CD14-positive monocyte (primary cell): ENCODE measurements at places on chromosomes 7 and 10.

DNA sequence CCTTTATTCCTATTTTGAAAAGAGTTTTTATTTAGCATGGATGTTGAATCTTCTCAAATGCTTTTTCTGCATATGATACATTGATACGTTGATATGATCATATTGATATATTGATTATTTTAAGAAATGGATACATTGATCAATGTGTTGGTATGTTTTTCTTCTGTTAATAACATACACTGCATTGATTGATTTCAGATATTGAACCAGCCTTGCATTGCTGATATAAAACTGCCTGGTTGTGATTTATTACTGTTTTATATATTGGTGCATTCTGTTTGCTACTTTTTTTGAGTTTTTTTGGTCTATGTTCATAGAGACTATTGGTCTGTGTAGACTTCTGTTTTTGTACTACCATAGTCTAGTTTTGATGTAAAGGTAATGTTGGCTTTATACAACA lies 26.8 kb upstream of the RABGEF1 start:
- DNase-seq = no peak

DNA sequence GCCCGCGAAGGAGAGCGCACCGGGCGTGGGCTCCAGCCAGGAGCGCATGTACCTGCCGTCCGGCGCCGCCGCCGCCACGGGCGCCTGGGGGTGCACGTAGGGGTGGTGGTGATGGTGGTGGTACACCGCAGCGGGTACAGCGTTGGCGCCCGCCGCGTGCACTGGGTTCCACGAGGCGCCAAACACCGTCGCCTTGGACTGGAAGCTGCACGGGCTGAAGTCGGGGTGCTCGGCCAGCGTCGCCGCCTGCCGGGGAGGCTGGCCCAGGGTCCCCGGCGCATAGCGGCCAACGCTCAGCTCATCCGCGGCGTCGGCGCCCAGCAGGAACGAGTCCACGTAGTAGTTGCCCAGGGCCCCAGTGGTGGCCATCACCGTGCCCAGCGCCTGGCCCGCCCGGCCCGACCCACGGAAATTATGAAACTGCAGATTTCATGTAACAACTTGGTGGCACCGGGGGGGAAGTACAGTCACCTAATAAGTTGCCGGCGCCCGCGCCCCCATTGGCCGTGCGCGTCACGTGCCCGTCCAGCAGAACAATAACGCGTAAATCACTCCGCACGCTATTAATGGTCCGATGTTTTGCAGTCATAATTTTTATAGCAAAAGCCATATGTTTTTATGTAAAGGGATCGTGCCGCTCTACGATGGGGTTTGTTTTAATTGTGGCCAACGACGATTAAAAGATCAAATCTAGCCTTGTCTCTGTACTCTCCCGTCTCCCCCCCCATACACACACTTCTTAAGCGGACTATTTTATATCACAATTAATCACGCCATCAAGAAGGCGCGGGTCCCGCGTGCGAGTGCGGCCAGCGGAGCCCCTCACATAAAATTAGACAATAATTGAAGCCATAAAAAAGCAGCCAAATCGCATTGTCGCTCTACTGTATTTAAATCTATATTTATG lies at the start of gene HOXA9:
Gene HOXA9 (minus strand): TSS at position 449 of the 907 bp plus-strand sequence. CDS start 80 bp downstream, at position 369.
- peak; percentile 94 for DNase-seq

GRCh38 chr10:95741807-95742467 lies 14.0 kb upstream of the ENTPD1 start:
- no peak for DNase-seq

GRCh38 chr10:35463878-35464277 lies 127.6 kb downstream of the CCNY start:
- DNase-seq = peak; percentile 13

DNA sequence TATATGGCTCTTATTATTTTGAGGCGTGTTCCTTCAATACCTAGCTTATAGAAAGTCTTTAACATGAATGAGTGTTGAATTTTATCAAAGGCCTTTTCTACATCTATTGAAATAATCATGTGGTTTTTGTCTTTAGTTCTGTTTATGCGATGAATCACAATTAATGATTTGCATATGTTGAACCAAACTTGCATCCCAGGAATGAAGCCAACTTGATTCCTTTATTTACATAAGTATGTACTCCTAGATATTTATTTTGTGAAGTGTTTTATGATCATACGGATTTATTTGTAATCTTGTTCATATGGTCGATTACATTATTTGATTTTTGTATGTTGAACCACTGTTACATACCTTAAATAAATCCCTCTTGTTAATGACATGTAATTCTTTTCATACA lies 244.3 kb upstream of the KCND2 start:
- no peak for DNase-seq

GRCh38 chr10:86965986-86966654 lies 2.2 kb upstream of the ADIRF start:
- no peak for DNase-seq

- no peak for DNase-seq
Observed at GRCh38 chr7:77727527-77727926, 31.3 kb downstream of the RSBN1L start.

- DNase-seq = no peak
Observed at GRCh38 chr10:133122171-133122935, 34.6 kb downstream of the ADGRA1 start.

- DNase-seq = peak; percentile 81
Observed at GRCh38 chr10:75375838-75376237, 25.7 kb downstream of the ZNF503 start.

GRCh38 chr7:28627263-28627653 lies 214.9 kb downstream of the CREB5 start:
- no peak for DNase-seq

DNA sequence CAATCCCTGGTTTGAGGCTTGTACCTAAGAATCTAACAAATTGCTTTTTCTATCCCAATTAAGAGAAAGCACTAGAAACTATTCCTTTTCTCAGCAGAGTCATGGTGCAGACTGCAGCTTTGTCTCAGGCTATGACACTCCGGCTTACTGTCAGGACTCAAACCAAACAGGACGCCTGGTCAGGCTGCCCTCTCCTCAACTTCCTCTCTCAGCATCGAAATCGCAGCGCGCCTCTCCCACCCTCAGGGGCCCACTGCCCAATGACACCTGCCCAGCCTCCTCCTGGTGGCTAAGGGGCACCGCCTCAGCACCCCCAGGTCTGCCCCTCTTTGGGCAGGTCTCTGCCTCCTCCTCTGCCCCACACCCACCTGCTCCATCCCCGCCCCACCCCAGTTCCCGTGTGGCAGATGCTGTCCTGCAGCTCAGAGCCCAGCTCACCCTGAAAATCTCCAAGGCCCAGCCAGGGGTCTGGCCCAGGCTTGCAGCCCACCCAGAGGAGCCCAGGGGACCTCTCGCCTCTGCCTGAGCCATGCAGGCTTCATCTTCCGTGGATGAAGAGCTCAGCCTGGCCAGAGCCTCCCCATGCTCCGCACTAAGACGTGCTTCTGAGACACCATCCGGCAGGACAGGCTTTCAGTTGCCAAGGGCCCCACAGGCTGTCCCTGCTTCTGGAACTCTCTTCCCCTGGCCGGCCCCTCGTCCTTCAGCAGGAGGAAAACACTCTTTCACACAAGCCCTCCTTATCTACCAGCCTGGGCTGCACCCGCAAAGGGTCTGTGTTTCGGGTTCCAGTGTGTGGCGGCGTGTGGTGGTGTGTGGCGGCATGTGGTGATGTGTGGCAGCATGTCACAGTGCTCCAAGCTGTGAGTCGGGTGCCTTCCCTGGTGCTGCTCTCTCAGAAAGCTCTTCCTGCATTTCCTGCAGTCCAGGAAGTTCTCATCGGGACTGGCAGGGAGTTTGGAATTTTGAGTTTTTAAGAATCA lies 16.4 kb upstream of the PTPRN2 start:
- no peak for DNase-seq

DNA sequence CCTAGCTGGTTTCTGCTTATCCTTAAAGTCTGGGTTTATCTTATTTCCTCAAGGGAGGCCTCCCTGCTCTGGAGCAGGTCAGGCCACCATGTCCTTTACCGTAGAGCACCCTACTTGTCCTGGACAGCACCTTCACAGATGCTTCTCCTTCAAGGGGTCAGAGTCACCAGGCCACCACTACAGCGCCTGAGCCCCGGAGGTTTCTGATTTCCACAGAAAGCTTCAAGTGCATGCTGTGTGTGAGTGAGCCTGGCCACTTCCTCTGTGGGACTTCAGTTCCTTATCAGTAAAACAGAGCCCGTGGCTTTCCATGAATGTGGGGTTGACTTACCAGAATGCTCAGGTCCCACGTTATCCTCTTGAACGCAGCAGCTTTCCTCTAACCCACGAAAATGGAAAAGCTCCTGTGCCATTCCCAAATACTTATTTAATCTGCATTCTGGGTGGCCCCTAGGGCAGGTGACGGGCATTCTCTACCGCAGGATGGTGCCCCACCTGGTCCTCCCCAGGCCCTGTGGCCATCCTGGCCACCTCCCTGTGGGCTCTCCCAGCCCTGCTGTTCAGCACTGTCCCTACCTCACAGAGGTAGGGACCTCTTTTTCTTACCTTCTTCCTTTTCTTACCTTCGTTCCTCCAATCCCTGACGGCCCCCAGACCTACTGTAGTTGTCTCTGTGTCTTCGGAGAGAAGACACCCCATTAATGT lies 1.4 kb upstream of the DOCK1 start:
- no peak for DNase-seq

DNA sequence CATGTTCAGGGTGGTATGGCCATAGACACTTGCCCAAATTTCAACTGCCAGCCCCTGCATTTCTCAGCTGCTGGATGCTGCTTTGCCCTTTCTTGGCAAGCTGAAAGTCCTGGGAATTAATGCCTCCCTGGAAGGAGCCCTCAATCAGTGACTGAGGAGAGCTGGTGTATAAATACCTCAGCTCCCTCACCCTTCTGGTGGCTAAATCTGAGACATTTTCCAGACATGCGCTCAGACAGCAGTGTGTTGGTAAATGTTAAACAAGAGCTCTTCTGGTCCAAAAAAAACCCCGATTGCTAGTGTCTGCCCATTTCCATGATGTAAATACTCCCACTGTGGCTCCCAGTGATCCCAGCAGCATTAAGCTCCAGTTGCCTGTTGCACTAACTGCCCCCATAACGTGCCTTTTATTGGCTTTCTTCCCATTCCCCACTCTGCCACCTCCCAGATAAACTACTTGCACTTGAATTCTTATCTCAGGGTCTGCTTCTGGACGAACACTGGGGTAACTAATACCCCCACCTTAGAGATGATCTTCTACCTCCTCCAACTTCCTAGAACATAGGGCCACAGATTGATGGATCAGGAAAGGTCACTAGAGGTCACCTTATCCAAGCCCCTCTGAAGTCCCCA lies 6.7 kb upstream of the MYH16 start:
- no peak for DNase-seq

DNA sequence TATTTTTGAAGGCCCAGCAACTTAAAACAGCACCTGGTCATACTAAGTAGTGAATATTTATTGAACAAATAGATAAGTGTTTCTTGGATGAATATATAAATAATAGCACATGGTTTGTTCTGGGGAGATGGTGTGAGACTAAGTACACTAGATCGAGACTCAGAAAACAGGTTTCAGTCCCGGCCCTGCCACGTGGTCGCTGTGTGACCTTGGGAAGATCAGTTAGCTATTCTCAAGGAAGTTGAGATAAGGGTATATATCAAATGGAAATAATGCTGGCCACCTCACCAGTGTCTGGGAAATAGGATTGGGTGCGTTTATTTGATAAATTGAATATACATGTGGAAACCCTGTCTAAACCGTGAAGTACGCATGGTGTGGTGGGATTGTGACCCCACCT lies 354.6 kb downstream of the SDK1 start:
- no peak for DNase-seq

- DNase-seq = no peak
Observed at GRCh38 chr7:26185844-26186180, 14.7 kb downstream of the HNRNPA2B1 start.

DNA sequence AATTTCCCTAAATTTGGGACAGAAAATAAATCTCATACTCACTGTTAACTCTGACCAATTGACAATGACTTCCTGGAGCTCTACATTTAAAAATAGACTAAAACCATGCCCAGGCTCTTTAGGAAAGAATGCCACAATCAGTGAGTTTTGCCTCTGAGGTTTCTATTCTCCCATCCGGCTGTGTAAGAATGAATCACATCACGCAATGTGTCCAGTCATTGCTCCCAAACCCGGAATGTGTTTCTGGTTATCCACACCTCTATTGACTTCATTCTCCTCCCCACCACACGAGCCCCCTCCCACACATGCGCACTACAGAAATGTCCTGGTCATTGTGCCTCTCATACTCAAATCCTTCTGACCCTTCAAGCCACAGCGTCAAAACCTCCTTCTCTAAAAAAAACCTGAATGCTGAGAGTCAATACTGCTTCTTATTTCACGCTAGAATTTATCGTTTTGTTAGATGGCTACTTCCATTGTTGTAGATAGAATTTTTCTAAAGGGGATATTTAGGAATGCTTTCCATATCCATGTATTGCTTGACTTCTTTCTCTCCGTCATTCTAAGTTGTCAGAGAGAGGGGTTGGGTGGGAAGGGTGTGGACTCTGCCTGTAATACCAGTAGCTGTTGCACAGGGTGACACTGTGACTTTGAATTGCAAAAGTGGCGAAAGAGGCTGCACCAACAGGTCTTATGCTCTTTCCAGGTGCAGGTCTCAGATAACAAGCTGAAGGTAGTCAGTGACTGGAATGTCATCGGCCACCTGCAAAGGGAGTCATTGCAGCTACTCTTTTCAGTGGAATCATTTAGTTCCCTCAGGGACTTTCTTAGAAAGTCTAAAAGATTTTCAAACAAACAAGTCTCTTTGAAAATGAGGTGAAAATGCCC lies 356.6 kb downstream of the PAXIP1 start:
- no peak for DNase-seq

- DNase-seq = peak; percentile 71
Observed at GRCh38 chr7:121020249-121020988, 31.9 kb downstream of the CPED1 start.

- no peak for DNase-seq
Observed at GRCh38 chr7:151391358-151391730, 18.5 kb downstream of the WDR86 start.

DNA sequence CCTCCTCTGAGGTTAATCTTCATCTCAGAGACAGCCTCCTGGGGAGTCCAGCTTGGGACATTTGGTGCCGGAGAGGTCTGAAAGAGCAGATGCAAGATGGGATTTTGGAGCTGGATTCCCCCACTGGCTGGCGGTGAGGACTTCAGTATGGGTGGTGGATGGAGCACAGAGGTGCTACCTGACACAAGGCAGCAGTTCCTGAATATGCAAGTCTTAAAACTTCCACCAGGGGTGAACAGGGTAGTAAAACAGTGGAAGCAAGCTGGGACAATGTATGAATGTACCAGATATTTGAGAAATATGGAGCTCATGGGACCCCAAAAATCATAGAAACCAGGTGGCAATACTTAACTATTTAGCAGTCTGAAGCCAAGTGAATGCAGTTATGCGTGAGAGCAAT lies 4.8 kb upstream of the TAF3 start:
- no peak for DNase-seq

DNA sequence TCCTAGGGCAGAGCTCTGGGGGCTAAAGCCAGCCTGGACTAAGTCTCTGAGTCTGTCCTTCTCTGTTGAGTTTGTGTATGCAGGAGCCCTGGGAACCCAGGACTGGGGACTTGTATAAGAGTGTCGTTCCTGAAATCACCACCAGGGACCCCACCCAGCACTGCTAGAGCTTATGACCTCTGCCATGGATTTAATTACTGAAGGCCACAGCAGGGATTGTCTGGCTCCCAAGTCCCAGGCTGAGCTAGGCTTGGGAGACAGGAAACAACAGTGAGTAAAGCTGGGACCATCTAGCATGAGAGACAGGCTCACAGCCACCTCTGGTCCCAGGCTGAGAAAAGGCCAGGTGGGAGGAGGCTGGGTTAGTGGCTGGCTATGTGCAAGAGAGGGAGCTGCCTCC lies 1.4 kb upstream of the TSPAN15 start:
- peak; percentile 18 for DNase-seq
